Left ventricle myocardium inferior (tissue), 1 donor: ENCODE measurements at places on chromosomes 7 and 10. TPM values are rescaled to one million over a fixed set of nuclear protein-coding genes. Genes with fewer than 3 reads are reported as not detected.

- no peak overlapping the region for H3K4me3 ChIP-seq
- peaks cover 38% of the 10 kb centered on the region for H3K4me1 ChIP-seq
- H3K27me3 ChIP-seq = peaks cover 37% of the 10 kb centered on the region
- DNase-seq = no peak
- H3K27ac ChIP-seq = peak overlapping the region; percentile 98
Observed at GRCh38 chr10:86687750-86688149, 19.4 kb downstream of the LDB3 start.

Gene NPY
- total RNA-seq = not detected

DNA sequence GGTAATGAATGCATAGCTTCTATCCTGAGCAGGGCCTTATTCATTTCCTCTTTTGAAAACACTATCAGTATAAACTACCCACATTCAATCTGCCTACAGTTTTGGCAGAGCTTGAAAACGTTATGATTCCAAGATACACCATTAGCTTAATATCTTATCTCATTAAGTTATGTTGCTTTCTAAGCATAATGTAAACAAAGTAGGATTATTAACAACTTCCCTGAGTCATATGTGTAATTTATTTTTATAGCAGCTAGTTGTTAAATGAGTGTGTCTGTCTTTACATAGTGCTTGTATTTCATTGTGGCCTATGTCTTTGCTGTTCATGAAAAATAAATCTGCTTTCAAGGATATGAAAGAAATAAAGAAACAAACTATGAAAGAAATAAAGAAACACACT lies 106.2 kb upstream of the DLX6 start:
- peaks cover 6% of the 10 kb centered on the region for H3K27me3 ChIP-seq
- H3K27ac ChIP-seq = no peak overlapping the region
- DNase-seq = no peak
- no peaks in the 10 kb centered on the region for H3K4me1 ChIP-seq

- no peak overlapping the region for H3K27ac ChIP-seq
- peaks cover 32% of the 10 kb centered on the region for H3K4me1 ChIP-seq
- H3K4me3 ChIP-seq = no peak overlapping the region
- peaks cover 16% of the 10 kb centered on the region for H3K36me3 ChIP-seq
- H3K27me3 ChIP-seq = no peaks in the 10 kb centered on the region
Observed at GRCh38 chr7:2193575-2194305, 39.0 kb downstream of the MAD1L1 start.

DNA sequence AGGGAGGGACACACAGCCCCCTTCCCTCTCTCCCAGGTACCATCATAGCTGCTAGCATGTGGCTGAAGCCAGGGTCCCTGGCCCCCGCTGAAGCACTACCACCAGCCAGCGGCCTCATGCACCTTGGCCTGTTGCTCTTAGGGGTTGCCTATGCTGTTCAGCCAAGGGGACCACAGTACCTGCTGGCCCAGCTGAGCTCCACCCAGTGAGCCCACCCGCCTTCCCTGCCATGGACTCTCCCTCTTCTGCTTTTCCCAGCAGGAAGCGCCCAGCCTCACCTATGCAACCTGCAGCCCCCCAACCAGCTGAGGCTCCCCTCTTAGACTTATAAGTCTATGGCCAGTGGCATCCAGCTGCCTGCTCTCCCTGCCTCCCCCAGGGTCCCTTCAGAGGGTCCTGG lies 8.7 kb upstream of the MTPAP start:
- no peaks in the 10 kb centered on the region for H3K27me3 ChIP-seq
- no peak overlapping the region for H3K27ac ChIP-seq
- no peak overlapping the region for H3K4me3 ChIP-seq
- H3K36me3 ChIP-seq = no peaks in the 10 kb centered on the region

GRCh38 chr7:98727146-98727709 lies 110.1 kb downstream of the NPTX2 start:
- DNase-seq = no peak
- peaks cover 41% of the 10 kb centered on the region for H3K27me3 ChIP-seq
- no peaks in the 10 kb centered on the region for H3K4me1 ChIP-seq

Gene ZSWIM8
- 46.2 TPM for total RNA-seq

Gene CCDC3
- 5.8 TPM for total RNA-seq

DNA sequence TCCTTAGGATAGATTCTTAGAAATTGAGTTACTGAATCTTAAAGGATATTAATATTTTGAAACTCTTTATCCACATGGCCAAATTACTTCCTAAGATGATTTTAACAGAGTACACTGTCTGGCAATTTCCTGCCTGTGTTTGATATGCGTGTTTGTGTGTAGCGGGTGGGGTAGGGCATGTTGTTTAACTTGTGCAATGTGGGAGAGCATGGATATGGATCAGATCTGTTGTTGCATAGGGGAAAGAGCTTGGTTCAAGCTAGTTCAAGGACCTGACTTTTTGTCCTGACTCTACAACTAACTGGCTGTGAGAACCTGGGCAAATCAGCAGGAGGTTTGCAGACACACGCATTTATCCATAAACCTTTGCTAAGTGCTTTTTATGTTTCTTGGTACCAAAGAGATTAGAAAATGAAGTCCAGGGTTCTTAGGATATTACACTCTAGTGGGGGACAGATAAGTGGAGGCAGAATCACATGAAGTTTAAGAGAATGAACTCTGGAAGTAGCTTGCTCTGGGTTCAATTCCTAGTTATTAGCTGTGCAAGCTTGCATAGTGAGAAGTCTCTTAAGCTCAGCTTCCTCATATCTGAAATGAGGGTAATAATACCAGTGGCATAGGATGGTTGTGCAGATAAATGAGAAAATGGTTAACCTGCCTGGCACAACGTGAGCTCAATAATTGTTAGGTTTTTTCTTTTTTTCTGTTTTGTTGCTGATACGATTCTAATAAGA lies 96.3 kb upstream of the PRR15 start:
- DNase-seq = no peak
- no peaks in the 10 kb centered on the region for H3K36me3 ChIP-seq
- no peak overlapping the region for H3K4me3 ChIP-seq
- H3K27me3 ChIP-seq = no peaks in the 10 kb centered on the region

Gene COL13A1
- total RNA-seq = 2.5 TPM

GRCh38 chr10:78685466-78686103 lies 383.2 kb upstream of the ZMIZ1 start:
- H3K4me1 ChIP-seq = peaks cover 10% of the 10 kb centered on the region
- no peak overlapping the region for H3K4me3 ChIP-seq

Gene FAM131B
- total RNA-seq = 0.47 TPM

DNA sequence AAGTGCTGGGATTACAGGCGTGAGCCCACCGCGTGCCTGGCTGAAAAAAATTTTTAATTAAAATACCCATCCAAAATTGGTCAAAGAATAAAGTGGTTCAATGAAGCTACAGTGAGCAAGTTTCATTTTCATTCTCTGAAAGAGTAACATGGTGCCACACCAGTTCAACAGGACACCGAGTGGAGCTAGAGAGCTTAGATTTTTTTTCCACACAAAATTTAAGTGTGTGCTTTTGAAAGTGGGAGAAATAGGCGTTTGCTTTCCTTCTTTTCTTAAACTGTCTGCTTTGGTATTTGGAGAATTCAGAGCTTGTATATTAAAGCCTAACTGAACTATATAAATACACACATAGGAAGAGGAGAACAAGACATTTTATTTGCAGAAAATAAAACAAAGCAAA lies 43.4 kb downstream of the BPGM start:
- H3K27me3 ChIP-seq = no peaks in the 10 kb centered on the region
- H3K36me3 ChIP-seq = no peaks in the 10 kb centered on the region

GRCh38 chr7:132321387-132321786 lies 254.9 kb downstream of the PLXNA4 start:
- peaks cover 15% of the 10 kb centered on the region for H3K27me3 ChIP-seq
- no peak overlapping the region for H3K4me3 ChIP-seq
- H3K36me3 ChIP-seq = no peaks in the 10 kb centered on the region
- H3K4me1 ChIP-seq = peaks cover 15% of the 10 kb centered on the region
- DNase-seq = no peak

- DNase-seq = no peak
- H3K4me1 ChIP-seq = peaks cover 42% of the 10 kb centered on the region
- H3K36me3 ChIP-seq = no peaks in the 10 kb centered on the region
- no peak overlapping the region for H3K4me3 ChIP-seq
Observed at GRCh38 chr10:72037266-72037665, 51.1 kb downstream of the SPOCK2 start.

DNA sequence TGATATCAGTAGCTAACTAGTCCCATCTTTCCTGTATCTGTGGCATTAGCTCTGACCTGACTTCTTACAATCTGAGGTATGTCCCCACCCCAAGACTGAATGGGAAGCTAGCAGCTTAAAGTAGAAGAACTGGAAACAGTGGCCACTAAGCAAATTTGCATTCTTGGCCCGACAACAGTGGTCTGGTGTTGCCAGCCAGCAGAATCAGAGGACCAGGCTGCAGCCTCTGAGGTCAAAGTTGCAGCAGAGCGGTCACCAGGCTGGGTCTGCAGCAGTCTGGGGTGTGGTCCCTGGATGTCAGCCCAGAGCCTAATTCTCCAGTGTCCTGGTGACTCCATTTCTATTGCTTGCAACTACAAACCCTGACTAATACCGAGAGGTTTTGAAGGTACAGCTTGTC lies 26.3 kb downstream of the FAM107B start:
- no peaks in the 10 kb centered on the region for H3K36me3 ChIP-seq
- H3K4me1 ChIP-seq = peaks cover 39% of the 10 kb centered on the region
- H3K27me3 ChIP-seq = no peaks in the 10 kb centered on the region
- peak; percentile 40 for DNase-seq

Gene PON1
- total RNA-seq = not detected

DNA sequence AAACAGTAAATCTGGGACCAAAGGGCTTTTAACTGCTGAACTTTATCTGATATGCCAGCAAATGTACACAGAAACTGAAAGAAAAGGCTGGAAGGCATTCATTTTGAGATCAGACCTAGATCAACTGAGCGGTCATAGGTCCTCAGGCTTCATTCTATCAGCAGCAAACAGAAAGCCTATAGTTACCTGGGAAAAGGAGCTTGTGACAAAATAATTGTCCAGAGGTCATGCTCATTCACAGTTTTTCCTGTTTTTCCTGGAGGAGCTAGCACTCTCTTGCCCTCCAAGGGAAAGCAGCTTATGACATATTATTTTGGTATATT lies 320.2 kb downstream of the AHR start:
- no peaks in the 10 kb centered on the region for H3K27me3 ChIP-seq
- H3K36me3 ChIP-seq = no peaks in the 10 kb centered on the region
- no peak for DNase-seq
- no peak overlapping the region for H3K4me3 ChIP-seq
- no peak overlapping the region for H3K27ac ChIP-seq

Gene INMT
- total RNA-seq = 49.5 TPM

DNA sequence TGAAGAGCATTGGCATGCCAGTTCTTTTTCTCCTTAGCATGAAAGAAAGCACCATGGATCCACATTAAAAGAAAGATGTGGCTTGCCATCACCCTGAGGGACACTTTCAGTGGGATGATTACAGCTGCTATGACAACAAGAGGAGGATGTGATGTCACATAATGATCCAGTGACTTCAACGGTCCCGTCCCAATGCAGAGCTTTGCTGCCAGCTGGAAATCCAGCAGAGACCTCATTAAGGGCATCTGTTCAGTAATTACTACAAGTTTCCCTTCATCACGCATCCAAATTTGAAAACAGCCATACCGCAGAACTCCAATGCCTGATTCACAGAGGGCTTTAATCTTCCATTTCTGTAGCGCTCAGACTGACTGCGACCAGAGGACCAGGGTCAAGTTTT lies 206.6 kb downstream of the LSM5 start:
- no peak for DNase-seq
- H3K27me3 ChIP-seq = no peaks in the 10 kb centered on the region
- H3K36me3 ChIP-seq = no peaks in the 10 kb centered on the region
- no peak overlapping the region for H3K27ac ChIP-seq
- H3K4me1 ChIP-seq = no peaks in the 10 kb centered on the region

DNA sequence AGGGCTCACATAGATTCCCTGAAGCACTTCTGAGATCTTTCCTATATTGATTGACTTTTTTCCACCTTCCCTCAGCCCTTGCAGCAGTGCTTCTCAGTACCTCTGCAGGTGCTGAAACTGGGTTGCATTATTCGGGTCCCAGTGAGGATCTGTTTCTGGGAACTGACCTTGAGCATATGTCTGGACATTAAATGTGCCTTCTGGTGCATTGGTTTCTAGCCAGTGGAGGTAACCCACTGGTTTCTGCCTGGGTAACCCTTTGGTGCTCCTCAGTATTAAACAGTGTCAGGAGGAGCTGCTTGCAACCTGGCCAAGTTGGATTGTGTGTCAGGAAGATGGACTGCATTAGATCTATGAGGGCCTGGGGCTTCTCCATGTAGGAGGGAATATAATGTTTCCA lies 213.3 kb upstream of the KCND2 start:
- no peaks in the 10 kb centered on the region for H3K27me3 ChIP-seq
- no peaks in the 10 kb centered on the region for H3K36me3 ChIP-seq
- no peak for DNase-seq
- H3K4me1 ChIP-seq = no peaks in the 10 kb centered on the region
- H3K4me3 ChIP-seq = no peak overlapping the region

Gene AKR1C1
- 34.1 TPM for total RNA-seq

- no peak overlapping the region for H3K27ac ChIP-seq
- peaks cover 22% of the 10 kb centered on the region for H3K27me3 ChIP-seq
- H3K4me3 ChIP-seq = no peak overlapping the region
- DNase-seq = no peak
Observed at GRCh38 chr10:14356921-14357320, 26.2 kb upstream of the FRMD4A start.

GRCh38 chr7:128053023-128053422 lies 21.8 kb upstream of the LRRC4 start:
- no peaks in the 10 kb centered on the region for H3K36me3 ChIP-seq
- no peak overlapping the region for H3K4me3 ChIP-seq
- no peak for DNase-seq
- no peak overlapping the region for H3K27ac ChIP-seq

DNA sequence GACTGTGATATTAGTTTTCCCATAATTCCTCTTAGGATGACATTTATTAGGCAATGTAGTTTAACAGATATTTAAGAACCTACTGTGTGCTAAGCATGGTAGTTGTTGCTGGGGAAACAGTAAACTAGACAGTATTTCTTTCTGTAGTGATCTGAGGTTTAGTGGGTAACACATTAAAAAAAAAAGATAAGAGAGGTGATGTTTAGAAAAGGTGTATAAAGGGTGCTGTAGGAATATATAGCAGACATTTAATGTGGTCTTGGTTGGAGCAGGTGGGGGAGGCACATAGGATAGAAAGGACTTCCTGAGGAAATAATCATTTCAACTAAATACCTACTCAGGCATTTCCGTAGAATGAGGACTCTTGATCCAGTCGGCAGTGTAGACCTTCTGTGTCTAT lies 11.9 kb downstream of the KIF11 start:
- H3K27ac ChIP-seq = no peak overlapping the region
- DNase-seq = no peak
- no peaks in the 10 kb centered on the region for H3K27me3 ChIP-seq
- no peak overlapping the region for H3K4me3 ChIP-seq

DNA sequence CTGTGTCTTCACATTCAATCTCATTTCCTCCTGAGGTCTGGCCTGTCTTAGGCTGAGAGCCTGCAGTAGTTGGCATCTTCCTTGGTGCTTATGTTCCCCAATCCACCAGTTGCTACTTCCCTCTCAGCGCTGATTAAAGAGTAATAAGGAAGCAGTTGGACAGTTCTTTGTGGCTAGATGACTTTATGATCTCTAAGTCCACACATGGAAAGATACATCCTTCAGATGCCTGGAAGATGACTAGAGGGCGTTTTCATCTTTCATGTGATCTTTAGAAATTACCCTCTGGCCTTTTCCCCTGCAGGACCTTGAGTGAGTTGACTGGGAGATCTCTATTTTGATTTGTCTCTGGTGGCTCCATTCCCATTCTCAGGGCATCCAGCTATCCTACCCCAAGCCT lies 204.5 kb downstream of the GRM3 start:
- DNase-seq = no peak
- H3K36me3 ChIP-seq = no peaks in the 10 kb centered on the region
- no peaks in the 10 kb centered on the region for H3K4me1 ChIP-seq

- H3K27ac ChIP-seq = no peak overlapping the region
- H3K36me3 ChIP-seq = no peaks in the 10 kb centered on the region
- no peaks in the 10 kb centered on the region for H3K4me1 ChIP-seq
- DNase-seq = peak; percentile 22
Observed at GRCh38 chr10:57657164-57657765, 610.4 kb downstream of the IPMK start.
